Left renal pelvis (tissue), 4 donors: ENCODE measurements at places on chromosomes 11 and 22.

GRCh38 chr11:63767565-63768236, 874 bp downstream of the ZFTA start:
- no peak for DNase-seq

DNA sequence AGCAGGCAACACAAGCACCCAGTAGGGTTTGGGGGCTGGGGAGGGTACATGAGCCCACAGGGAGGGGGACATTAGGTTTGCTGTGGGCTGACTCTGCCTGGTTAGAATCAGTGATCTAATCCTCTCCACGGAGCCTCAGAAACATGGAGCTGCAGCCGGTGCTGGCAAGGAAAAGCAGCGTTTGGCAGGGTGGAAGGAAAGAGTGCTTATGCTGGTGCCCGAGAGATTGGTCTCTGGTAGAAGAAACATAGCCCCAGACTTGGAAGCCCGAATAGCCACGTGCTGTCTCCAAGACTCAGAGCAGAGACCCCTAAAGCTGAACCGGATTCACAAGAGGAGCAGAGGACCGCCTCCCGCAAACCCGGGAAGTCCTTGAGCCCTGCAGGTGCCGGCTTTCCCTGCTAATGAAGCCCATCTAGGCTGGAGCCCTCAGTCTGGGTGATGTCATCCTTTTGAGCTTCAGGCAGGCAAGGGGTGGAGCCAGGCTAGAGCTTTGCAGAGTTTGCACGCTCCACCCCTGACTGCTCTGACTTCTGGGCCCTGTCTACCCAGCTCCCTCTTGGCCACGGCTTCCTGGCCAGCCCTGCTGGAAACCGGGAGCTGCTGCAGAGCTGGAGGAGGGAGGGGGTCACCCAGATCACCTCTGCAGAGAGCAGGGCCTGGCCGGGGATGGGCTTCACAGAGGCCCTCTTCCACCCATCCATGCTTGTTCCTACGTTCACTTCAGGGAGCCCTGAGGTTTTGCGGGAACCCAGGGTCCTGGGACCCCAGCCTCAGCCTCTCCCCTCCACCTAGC, 35.0 kb upstream of the JAM3 start:
- DNase-seq = no peak

- DNase-seq = no peak
These were observed 72.3 kb downstream of the PPP6R3 start for GRCh38 chr11:68532727-68533369.

- DNase-seq = no peak
These were observed 28.2 kb downstream of the PHLDB1 start for GRCh38 chr11:118635642-118636041.

- no peak for DNase-seq
These were observed 151.4 kb downstream of the BLID start for GRCh38 chr11:121964591-121964990.

DNA sequence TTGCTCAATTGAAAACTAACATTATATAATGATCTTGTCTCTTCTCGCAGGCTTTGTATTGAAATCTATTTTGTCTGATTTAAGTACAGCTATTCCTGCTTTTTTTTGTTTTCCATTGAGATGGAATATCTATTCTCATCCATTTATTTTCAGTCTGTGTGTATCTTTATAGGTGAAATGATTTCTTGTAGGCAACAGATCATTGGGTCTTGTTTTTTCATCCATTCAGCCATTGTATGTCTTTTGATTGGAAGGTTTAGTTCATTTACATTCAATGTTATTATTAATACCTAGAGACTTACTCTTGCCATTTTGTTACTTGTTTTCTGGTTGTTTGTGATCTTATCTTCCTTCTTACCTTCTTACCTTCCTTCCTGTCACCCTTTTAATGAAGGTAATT, 77.8 kb upstream of the TRPC6 start:
- no peak for DNase-seq

GRCh38 chr22:17672417-17672991, 33.9 kb downstream of the BCL2L13 start:
- no peak for DNase-seq

DNA sequence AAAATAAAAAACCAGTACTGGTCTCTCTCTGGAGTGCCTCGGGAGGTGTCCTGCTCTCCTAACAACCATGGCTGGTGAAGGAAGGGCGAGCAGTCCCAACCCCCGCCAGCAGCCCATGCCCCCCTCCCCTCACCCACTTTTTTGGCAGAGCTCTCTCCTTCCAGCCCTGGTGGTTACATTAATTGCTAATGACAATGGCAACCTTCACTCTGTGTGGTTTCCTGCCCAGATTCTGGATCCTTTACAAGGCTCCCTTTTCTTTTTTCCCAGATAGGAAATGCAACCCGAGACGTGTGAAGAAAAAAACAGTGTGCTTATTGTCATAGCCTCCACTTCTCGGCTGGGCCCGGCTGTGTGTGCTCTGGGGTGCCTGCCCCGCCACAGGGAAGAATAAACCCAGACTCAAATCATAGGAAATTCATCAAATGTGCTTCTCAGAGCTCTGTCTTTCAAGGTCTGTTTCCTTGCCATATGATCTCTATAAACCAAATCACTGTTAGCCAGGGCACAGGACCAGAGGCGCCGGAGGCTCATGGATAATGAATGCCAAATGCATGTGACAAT, 513.0 kb downstream of the SOX6 start:
- no peak for DNase-seq

- no peak for DNase-seq
These were observed 630.2 kb downstream of the BRD1 start for GRCh38 chr22:49197505-49197904.

DNA sequence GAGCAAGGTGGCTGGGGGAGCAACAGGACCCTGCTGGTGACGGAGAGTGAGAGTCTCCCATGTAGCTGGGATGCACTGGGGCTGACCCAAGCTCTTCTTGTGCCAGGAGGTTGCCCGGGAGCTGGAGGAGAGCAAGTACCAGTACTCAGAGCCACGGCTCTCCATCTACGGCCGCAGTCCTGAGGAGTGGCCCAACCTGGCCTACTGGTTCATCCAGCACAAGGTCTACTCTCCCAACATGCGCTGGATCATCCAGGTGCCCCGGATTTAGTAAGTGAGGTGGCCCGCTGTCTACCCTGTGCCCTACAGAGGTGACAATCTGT, 40.4 kb downstream of the AMPD3 start:
- no peak for DNase-seq
